ENCODE measurements at places on chromosomes 16 and 17.

DNA sequence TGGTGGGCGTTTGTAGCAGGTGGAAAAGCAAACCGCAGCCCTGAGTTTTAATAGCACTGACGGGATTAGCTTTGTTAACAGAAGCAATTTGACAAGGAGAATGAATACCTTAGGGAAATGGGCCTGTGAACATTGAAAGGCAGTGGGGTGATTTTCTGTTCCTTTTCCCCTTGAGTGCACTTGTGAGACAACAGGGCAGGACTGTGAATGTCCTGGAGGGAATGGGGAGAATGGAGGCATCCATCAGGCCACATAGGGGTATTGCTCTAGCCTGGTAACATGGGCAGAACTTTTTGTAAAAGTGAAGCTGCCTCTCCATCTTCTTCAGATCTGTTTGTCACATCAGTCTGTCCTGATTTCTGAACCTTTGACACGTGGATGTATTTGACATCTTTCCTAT, 26.2 kb downstream of the USP43 start:
- DNase-seq, result no peak

DNA sequence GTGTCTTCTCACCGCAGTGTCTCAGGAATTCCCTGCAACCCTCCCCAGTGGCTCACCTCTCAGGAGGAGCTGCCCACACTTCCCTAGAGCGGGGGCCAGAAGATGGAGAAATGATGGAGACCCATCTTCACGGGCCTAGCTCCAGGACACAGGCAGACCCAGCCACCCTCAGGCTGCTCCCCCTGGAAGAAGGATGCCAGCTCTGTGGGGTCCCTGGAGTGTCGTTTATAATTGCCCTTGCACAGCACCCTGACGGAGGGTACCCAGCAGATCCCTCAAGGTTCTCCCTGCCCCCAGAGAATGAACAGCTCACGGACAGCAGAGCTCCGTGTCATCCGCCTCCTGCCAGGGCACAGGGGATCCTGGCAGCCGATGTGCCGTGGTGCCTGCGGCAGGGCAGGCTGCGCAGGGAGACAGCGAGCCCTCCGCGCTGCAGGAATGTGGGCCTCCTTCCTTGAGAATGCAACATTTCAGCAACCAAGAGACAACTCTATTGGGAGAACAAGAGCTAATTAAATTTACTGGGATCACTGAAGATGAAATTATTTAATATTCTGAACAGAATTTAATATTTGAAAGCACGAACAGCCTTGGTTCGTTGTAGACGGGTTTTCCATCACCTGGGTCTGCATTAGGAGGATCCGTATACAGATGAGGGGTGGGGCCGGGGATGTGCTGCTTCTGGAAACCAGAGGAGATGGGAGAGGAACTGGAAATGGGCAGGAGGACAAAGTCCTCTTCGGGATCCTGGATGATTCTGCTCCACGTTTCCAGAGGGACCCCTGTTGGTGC, 21.0 kb upstream of the RBFOX3 start:
- no peak for DNase-seq

DNA sequence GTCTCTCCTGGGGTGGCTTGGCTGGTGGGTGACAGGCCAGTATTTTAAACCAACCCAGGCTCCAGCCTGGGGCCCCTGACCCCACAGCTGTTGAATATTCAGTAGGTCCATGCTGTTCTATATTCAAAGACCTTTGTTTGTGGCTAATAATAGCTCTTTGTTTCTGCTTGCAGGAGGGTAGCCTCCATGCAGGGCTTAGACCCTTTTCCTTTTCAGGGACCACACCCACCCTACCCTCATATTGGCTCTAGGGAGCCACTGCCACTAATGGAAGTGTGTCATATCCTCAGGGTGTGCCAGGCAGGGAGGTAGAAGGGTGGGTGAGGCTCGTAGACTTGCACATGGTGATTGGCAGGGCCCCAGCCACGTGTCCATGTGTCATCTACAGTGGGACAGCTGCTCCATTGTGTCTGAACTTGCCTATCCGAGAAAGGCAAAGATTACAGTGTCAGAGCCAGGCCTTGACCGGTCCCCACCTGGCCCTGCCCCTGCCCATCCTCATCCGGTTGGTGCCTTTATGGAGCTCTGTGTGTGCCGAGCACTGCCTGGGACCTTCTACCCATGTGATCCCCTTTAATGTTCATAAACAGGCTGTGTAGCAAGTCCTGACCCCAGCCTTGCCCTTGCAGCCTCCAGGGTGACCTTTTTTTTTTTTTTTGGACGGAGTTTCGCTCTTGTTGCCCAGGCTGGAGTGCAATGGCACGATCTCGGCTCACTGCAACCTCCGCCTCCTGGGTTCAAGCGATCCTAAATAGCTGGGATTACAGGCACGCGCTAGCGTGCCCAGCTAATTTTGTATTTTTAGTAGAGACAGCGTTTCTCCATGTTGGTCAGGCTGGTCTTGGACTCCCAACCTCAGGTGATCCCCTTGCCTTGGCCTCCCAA, 22.1 kb downstream of the TMC7 start:
- DNase-seq, result no peak

- no peak for DNase-seq
Measured at GRCh38 chr16:12583237-12583897, 220.3 kb downstream of the CPPED1 start.

- DNase-seq, result no peak
Measured at GRCh38 chr17:66859353-66859752, 24.4 kb downstream of the CACNG5 start.
